AG04450 (cell line): ENCODE measurements at places on chromosomes 5 and 9.

GRCh38 chr5:150157168-150157567 is 1.5 kb upstream of the PDGFRB start:
- no peak for DNase-seq

DNA sequence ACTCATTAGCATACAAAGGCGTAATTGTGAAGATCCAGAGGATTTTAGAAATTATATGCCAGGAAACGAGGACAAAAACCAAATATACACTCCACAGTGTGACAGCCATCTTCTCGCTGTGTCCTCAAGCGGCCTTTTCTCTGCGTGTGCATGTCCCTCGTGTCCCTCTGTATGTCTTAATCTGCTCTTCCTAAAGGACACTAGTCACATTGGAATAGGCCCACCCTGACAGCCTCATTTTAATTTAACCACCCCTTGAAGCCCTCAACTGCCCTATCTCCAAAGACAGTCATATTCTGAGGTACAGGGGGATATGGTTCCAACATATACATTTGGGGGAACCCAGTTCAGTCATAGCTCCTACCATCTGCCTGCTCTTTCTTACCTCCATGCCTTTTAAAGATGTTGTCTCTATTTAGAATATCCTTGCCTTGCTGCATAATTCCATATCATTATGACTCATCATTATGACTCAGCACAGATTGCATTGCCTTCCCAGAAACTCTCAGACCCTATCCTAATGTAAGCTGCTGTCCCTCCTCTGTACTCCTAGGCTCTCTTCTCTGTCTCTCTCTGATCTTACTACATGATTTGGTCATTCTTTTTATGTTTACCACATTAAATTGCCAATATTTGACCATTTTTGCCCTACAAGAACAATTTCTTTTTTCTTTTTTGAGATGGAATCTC is 210.9 kb downstream of the AOPEP start:
- peak; percentile 89 for DNase-seq

GRCh38 chr9:38023661-38024035 is 45.4 kb downstream of the SHB start:
- no peak for DNase-seq

- no peak for DNase-seq
Measured at GRCh38 chr9:2087500-2088313, 72.6 kb downstream of the SMARCA2 start.

GRCh38 chr5:14842117-14842516 is 29.5 kb downstream of the ANKH start:
- DNase-seq = no peak

DNA sequence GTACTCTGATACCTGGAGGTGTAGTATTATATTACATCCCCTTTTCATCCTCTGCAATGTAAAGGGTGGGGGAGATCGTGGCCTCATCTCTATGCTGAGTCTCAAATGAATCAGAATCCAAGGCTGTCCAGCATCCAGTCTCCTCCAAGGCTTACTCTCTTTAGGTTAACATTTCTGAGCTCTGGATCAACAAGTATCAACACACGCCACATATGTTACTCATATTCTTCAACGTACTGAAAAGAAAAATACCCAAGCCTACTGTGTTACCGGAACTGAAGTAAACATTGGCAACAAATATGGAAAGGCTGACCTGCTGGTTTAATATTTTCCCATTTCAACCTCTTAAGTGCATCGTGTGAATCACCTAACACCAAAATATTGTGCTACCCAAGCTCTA is 241.8 kb downstream of the GAS1 start:
- DNase-seq = peak; percentile 36

GRCh38 chr5:16013334-16014065 is 166.1 kb downstream of the MARCHF11 start:
- DNase-seq = no peak

DNA sequence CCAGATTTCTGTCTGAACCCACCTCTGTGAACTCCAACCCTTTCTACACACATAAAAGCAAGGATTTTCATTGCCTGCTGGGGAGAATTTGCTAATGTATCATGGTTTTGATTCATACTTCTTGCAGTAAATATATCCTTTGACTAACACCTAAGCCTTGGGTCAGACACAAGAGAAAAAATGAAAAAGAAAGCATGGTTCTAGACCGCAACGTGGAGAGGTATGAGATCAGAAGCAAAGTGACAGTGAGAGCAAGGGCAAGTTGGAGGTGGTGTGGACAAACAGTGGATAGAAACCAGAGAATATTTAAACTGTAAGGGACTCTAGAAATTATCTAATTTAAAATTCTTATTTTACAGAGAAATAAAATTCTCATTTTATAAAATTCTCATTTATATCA is 212.9 kb upstream of the SEMA6A start:
- DNase-seq = no peak

DNA sequence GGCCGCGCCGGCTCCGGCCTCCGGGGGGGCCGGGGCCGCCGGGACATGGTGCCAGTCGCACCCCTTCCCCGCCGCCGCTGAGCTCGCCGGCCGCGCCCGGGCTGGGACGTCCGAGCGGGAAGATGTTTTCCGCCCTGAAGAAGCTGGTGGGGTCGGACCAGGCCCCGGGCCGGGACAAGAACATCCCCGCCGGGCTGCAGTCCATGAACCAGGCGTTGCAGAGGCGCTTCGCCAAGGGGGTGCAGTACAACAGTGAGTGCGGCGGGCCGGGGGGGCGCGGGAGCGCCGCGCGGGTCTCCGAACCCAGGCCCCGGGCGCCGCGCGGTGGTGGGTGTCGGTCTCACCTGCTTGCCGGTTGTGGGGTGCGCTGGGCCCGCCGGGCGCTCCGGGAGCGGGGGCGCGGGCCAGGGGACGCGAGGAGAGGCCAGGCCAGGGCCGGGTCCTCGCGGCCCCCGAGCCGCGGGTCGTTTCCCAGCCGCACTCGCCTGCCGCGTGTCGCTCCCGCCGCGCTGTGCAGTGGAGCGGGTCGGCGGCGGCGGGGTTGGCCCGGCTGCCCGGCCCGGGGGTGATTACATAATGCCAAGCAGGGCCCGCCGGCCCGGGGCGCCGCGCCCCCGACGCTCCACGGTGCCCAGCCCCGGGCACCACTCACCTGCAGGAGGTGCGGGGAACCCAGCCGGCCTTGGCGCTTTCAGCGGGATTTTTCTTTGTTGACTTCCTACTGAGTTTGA is 492 bp downstream of the RABL6 start:
- DNase-seq = no peak
